ENCODE measurements at places on chromosomes 3 and 15. TPM values are rescaled to one million over a fixed set of nuclear protein-coding genes. Genes with fewer than 3 reads are reported as not detected.

IL12A gene
- total RNA-seq: 0.19 TPM

SLC41A3 gene
- 54.2 TPM for total RNA-seq

GHSR gene
- total RNA-seq: not detected

CCDC54 gene
- total RNA-seq: not detected

HLTF gene
- total RNA-seq: 57.0 TPM

PLSCR4 gene
- total RNA-seq: 99.1 TPM

FBXO45 gene
- total RNA-seq: 7.1 TPM

NR2F2 gene
- 12.7 TPM for total RNA-seq

BAHD1 gene
- 5.4 TPM for total RNA-seq

ROBO2 gene
- 3.2 TPM for total RNA-seq
